Tibial nerve (tissue), 4 donors: ENCODE measurements at places on chromosomes 3 and 15. TPM values are rescaled to one million over a fixed set of nuclear protein-coding genes. Genes with fewer than 3 reads are reported as not detected.
A peak's percentile ranks its signal among the peaks of the same experiment; 100 is the strongest.

GRCh38 chr3:16369885-16370284 lies 104.9 kb downstream of the OXNAD1 start:
- H3K27me3 ChIP-seq: no peaks in the 10 kb centered on the region
- H3K4me3 ChIP-seq: no peak overlapping the region
- no peaks in the 10 kb centered on the region for H3K4me1 ChIP-seq
- H3K36me3 ChIP-seq: peaks cover 14% of the 10 kb centered on the region
- H3K27ac ChIP-seq: peak overlapping the region; percentile 86

Gene PEAK1
- 102 TPM for total RNA-seq

Gene CTXN2
- not detected for total RNA-seq

DNA sequence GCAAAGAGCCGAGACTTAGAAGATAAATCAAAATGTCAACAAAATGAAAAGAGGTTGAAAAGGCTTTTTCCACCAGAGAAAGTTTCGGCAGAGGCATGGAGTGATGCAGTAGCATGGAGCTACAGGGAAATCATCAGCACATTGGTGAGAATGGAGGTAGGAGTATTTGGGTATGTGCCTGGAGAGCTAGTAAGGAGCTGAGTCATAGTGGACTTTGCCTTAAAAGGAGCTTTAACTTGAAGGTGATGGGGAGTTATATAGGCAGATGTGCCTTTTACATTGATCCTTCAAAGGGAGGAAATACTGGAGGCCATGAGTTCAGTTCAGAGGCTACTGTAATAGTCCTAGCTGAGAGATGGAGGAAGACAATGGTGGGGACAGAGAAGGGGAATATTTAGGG lies 44.3 kb downstream of the IL5RA start:
- DNase-seq: no peak
- no peaks in the 10 kb centered on the region for H3K4me1 ChIP-seq
- H3K36me3 ChIP-seq: peaks cover 3% of the 10 kb centered on the region
- no peaks in the 10 kb centered on the region for H3K27me3 ChIP-seq
- H3K4me3 ChIP-seq: no peak overlapping the region

Gene LRRC31
- not detected for total RNA-seq

DNA sequence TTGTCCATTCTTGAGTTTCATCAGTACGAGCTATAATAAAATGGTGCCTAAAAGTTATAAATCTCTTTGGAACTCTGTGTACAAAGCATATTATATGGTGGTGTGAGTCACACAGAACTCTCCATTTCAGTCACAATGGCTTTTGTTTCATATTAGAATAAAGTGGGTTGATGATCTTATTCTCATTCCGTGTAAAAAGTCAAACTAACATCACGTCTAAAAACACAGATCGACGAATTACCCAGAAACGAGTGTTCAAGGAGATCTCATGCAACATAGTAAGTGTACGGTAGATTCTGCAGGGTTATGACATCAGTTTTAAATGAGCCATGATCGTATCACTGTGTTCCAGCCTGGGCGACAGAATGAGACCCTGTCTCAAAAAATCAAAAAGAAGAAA lies 122.4 kb downstream of the FOXP1 start:
- peaks cover 5% of the 10 kb centered on the region for H3K4me1 ChIP-seq
- no peak overlapping the region for H3K4me3 ChIP-seq
- DNase-seq: no peak
- H3K27ac ChIP-seq: no peak overlapping the region
- no peaks in the 10 kb centered on the region for H3K36me3 ChIP-seq
- H3K27me3 ChIP-seq: no peaks in the 10 kb centered on the region

GRCh38 chr3:100427699-100428098 lies 26.4 kb downstream of the LNP1 start:
- DNase-seq: no peak
- H3K27me3 ChIP-seq: no peaks in the 10 kb centered on the region
- no peak overlapping the region for H3K4me3 ChIP-seq
- H3K4me1 ChIP-seq: no peaks in the 10 kb centered on the region
- H3K36me3 ChIP-seq: no peaks in the 10 kb centered on the region
- no peak overlapping the region for H3K27ac ChIP-seq

Gene SAMMSON
- total RNA-seq: 3.1 TPM

GRCh38 chr3:72494626-72495025 lies 353.6 kb downstream of the SHQ1 start:
- DNase-seq: no peak
- H3K36me3 ChIP-seq: no peaks in the 10 kb centered on the region
- H3K27ac ChIP-seq: no peak overlapping the region
- H3K4me3 ChIP-seq: no peak overlapping the region
- H3K27me3 ChIP-seq: no peaks in the 10 kb centered on the region
- H3K4me1 ChIP-seq: peaks cover 18% of the 10 kb centered on the region

Gene CYP1A2
- not detected for total RNA-seq

GRCh38 chr3:120417272-120417911 lies 33.4 kb downstream of the FSTL1 start:
- H3K4me3 ChIP-seq: no peak overlapping the region
- peaks cover 2% of the 10 kb centered on the region for H3K36me3 ChIP-seq
- H3K27ac ChIP-seq: peak overlapping the region; percentile 86

Gene RNF123
- 64.7 TPM for total RNA-seq

DNA sequence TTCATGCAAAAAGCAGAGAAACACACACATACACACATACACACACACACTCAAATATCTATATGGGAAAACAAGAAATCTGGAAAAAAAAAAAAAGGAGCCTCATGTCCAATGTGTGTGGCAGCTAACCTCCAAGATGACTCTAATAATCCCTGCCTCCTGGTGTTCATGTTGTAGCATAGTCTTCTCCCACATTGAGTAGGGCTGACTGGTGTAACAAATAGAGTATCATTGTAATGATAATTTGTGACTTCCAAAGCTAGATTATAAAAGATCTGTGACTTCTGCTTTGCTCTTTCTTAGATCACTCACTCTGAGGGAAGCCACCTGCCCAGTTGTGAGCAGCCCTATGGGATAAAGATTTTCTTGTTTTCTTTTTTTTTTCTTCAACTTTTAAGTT lies 130.9 kb upstream of the TNIK start:
- no peaks in the 10 kb centered on the region for H3K27me3 ChIP-seq
- no peaks in the 10 kb centered on the region for H3K4me1 ChIP-seq
- H3K27ac ChIP-seq: no peak overlapping the region

DNA sequence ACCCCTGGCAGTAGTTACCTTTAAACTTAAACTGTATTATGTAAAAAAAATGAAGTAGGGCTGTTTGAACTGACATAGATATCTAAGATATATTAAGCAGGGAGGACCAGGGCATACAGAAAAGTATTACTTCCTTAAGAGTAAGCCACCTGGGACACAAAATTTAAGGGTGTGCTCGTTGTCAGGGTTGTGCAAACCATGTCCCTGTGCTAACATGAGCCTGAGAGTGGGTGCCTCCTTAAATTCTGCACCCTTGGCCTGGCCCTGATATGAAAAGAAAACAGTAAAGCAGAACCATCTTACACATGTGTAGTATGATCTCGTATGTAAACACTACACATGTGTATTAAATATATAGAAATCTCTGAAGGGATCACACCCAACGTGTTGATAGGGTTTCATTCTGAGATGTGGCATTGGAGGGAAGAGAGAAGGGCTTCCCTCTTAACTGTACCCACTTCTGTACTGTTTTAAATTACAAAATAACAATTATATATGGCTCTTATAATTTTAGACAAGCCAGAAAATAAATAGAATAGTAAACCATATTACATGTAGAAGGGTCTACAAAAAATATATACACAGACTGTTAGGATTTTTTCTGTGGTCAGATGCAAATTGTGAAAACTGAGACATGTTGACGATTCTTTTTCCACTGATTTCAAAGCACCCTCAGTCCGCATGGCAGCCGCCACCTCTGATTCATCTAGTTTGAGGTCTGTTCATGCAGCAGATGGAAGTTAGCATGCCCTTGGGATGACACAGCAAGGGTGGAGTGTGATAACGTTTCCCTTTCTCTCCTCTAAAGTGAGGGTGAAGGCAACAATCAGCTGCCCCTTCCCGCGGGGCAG lies 400.8 kb upstream of the PROK2 start:
- H3K27ac ChIP-seq: no peak overlapping the region
- H3K4me1 ChIP-seq: no peaks in the 10 kb centered on the region
- H3K36me3 ChIP-seq: no peaks in the 10 kb centered on the region

Gene TRA2B
- 193 TPM for total RNA-seq

GRCh38 chr15:63517202-63517601 lies 12.8 kb downstream of the USP3 start:
- H3K36me3 ChIP-seq: no peaks in the 10 kb centered on the region
- H3K4me1 ChIP-seq: peaks cover 18% of the 10 kb centered on the region
- no peak overlapping the region for H3K27ac ChIP-seq
- DNase-seq: no peak
- no peak overlapping the region for H3K4me3 ChIP-seq

Gene RPL22L1
- 95.1 TPM for total RNA-seq

- no peak for DNase-seq
- H3K36me3 ChIP-seq: no peaks in the 10 kb centered on the region
- no peak overlapping the region for H3K4me3 ChIP-seq
- H3K27ac ChIP-seq: no peak overlapping the region
- no peaks in the 10 kb centered on the region for H3K4me1 ChIP-seq
These were observed 13.1 kb upstream of the SCN5A start for GRCh38 chr3:38662544-38662943.

Gene GHSR
- total RNA-seq: not detected

Gene HRH1
- total RNA-seq: 15.9 TPM
